ENCODE measurements at places on chromosomes 7 and 10.

DNA sequence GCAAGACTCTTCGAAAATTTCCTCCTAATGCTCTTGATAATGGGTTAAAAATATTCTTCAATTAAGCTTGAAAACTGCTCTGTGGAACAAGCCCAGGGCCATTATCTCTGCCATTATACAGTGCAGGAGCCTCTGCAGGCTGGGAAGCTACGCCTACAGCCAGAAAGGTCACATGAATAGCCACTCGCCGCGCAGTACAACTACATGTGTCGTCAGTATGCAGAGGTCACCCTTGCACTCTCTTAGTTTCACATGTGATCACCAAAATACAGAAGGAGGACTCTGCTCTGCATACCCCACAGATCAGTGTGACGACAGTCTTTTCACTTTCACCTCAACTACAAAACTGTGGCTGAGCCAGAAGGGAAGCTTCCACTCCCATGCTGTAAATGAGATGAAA lies 141.8 kb upstream of the C1QL3 start:
- DNase-seq = no peak

- DNase-seq = no peak
Measured at GRCh38 chr7:15463801-15464666, 97.8 kb downstream of the AGMO start.

DNA sequence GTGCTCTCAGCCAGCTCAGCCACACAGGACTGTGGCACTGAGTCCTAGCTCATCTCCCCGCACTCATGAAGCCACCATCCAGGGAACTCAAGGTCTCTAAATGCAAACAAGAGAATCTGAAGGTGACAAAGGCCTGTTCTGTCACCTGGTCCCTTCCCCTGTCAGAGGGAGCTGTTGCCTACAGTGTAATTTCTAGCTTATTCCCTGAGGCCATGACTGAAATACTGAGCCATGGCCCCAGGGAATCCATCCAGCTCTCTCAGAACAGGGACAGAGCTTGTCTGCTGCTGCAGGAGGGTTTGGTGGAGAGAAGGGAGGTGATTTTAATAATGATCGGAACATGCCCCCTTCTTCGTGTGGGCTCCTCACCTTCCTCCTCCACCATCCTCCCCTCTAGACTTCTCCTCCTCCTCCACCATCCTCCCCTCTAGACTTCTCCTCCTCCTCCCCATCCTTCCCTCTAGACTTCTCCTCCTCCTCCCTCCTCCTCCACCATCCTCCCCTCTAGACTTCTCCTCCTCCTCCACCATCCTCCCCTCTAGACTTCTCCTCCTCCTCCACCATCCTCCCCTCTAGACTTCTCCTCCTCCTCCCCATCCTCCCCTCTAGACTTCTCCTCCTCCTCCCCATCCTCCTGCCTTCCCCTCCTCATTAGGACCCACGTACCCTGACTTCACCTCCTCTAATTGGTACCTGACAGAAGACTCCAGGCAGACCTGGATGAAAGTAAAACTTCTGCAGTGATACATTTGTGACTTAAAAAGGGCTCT lies 338.0 kb upstream of the MKI67 start:
- DNase-seq = no peak

DNA sequence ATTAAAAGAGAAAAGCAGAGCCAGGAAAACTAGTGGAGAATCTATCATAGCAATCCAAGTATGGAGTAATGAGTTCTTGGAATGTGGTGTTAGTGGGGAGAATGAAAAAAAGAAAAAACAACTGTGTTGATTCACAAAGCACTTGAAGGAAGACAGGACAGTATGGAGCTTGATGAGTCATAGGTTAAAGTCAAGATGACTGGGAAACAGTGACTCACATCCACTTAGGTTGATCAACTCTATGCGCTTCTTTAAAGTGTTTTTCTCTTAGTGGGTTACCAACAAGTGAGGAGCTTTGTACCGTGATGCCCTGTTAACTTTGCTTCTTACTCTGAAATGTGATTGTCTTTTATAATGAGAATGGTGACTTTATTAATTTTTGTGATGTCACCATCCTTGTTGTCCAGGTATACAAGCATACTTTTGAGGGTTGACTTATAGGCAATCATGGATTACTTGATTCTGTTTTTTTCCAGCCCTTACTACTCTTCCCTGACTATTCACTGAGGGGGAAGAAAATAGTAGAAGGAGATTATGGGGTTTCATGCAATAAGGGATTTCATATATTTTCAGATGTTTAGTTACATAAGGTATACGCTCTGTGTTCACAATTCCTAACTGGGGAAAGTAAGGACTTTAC lies 32.1 kb upstream of the MDFIC start:
- no peak for DNase-seq

DNA sequence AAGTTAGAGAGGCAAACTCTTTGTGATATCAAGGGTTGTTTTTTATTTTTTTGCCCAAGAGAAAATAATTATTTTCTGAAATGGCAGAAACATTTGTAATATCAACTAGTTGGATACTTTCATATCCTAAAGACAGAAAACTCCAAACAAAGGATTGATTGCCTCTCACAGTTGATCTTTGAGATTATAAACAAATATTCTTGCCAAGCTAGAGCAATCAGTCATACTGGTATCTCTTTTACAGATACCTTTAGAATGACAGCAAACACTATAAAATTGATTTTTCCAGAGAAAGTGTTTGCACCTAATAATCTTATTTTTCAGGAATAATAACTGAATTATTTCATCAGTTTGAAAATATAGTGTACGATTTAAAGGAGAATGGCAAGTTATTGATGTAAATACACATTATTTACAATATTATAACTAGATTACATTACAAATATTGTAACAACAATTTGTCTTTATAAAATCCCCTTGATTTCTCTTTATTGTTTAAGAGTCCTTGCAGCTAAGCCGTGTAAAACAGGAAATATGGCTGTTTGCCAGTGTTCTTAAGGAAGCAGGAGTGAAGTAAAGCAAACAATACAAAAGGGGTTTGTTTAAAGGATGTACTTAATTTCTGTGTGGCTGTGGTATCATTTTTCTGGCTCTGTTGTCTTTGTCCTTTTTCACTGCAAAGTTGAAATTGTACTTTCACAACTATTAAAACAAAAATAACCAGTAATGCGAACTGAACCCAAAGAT lies 58.4 kb downstream of the MAPK8 start:
- DNase-seq = peak; percentile 35

DNA sequence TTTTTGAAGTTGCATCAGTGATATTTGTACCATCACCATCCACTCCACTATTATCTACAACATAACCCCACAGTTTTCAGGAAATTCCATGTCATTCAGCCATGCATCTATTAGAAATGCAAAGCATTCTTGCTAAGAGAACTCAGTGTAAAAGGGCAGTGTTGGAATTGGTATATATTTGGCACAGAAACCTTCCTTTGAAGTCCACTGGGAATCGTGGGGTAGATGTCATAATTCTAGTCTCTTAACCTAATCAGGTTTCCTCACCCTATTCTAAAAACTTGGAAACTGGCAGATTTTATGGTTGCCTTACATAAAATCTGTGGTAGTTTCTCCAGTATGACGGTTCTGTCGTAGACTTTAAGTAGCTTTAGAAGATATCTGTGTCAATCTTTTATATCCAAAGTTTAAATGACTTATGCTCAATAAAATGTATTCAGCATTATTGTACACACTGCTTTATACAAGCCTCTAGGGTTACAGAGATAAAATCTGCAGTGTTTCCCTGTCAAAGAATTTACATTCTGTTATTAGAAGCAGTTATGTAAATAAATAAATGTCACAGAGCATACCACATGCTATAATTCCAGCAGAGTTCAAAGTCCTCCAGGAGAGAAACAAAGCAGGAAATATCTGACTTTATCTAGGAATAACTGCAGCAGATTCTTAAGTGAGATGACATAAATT lies 704.4 kb upstream of the CELF2 start:
- DNase-seq = no peak

- DNase-seq = no peak
Measured at GRCh38 chr10:86979296-86979818, 11.1 kb downstream of the ADIRF start.

DNA sequence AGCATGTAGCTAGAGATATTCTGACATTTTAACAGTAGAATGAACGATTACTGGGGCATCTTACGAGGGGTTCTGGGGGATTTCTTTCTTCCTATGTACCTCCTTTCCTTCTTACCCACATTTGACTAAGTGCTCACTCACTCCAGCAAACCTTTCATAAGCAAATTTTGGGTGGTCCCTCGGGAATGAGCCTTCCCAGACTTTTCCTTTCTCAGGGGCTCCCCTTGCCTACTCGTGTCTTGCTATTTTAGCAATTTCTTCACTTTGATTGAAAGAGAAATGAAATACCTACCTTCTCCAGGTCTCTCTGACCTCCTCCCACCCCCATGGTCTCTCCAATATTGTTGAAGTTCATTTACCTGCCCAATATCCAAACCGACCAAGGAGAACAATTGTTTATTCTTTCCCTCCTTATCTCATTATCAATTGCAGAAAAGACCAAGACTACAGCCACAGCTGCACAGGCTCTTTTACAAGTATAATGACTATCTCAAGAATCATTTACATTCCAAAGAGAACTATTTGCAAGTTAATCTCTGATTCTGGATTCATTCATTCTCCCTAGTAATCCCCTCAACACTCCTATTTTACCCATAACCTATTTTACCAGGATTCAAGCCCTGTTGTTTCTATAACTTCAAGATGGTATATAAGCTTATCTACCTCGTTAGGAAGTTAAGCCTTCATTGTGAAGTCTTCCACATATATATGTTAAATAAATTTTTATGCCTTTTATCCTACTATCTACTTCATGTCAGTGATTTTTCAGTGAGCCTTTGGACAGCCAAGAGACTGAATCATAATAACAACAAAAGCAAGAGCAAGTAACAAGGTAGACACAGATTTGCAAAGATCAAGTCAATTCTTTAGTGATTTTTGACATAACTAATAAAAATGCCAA lies 480.6 kb downstream of the IPMK start:
- no peak for DNase-seq

- DNase-seq = no peak
Measured at GRCh38 chr10:19966751-19967150, 150.5 kb downstream of the PLXDC2 start.

DNA sequence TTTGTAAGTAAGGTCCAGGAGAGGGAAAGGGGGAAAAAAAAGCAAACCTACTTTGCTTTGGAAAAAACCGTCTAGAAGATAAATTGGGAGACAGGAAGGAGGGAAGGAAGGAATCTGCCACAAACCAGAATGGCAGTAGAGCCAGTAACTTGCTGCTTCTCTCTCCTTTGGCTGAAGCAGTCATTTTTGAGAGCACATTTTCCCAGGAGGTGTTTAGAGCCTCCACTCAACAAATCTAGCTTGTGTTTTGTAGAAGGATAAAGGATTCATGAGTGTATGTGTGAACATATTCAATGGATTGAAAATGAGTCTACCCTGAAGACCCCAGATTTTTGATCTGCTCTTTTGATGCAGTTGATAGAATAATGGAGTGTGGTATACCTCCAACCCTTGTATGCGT lies 2.6 kb downstream of the NRG3 start:
- no peak for DNase-seq

- no peak for DNase-seq
Measured at GRCh38 chr7:157527686-157528085, 190.9 kb downstream of the DNAJB6 start.

GRCh38 chr10:132845780-132846595 lies 60.0 kb upstream of the NKX6-2 start:
- no peak for DNase-seq
